Kasumi-1 (cell line): ENCODE measurements at places on chromosomes 1 and 21.

DNA sequence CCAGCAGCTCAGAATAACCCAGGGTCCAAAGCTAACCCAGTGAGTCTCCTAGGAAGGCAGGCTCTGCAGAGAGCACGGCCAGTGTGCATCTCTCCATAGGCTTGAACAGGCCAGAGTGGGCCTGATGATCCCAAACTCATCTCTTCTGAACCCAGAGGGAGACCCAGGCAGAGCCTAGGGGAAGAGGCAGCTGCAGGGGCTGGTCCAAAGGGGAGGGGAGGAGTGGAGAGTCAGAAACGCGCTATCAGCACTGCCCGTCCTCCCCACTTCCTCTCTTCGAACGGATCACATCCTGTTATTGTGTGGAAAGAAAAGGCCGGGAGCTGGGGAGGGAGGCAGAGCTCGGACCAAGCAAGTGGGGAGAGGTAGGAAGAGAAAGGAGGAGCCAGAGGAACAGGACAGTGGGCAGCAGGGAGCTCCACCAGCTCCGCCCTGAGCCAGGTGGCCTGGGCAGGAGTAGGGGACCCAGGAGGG is 20.2 kb downstream of the TAL1 start:
- peak; percentile 66 for DNase-seq

GRCh38 chr1:103254691-103255090 is 146.4 kb upstream of the COL11A1 start:
- no peak for DNase-seq

DNA sequence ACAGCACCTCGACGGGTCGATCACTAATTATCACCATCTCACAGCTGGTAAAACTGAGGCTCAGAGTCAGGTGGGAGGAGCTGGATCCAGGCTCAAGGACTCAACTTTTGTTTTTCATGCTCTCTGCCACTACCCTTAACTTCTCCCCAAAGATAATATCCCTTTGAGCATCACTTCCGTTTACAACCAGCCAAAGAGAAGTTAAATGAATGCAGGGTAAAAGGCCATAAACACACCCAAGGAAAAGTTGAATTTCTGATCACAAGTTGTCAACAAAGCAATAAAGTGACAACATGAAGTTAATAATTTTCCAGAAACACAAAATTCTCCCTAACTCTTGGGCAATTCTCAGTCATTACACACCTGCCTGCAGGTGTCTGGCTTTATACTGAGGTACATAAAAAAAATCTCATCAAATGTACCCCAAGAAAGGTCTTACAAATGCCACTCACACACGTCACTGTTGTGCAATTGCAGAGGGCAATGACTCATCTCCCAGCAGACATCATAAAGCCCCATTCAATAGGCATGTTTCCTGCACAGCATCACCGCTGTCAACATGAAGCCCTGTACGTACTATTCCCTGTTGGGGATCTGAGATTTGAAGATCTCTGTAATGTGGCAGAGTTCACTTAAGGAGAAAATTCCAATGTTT is 3.4 kb downstream of the OR2T11 start:
- peak; percentile 4 for DNase-seq

DNA sequence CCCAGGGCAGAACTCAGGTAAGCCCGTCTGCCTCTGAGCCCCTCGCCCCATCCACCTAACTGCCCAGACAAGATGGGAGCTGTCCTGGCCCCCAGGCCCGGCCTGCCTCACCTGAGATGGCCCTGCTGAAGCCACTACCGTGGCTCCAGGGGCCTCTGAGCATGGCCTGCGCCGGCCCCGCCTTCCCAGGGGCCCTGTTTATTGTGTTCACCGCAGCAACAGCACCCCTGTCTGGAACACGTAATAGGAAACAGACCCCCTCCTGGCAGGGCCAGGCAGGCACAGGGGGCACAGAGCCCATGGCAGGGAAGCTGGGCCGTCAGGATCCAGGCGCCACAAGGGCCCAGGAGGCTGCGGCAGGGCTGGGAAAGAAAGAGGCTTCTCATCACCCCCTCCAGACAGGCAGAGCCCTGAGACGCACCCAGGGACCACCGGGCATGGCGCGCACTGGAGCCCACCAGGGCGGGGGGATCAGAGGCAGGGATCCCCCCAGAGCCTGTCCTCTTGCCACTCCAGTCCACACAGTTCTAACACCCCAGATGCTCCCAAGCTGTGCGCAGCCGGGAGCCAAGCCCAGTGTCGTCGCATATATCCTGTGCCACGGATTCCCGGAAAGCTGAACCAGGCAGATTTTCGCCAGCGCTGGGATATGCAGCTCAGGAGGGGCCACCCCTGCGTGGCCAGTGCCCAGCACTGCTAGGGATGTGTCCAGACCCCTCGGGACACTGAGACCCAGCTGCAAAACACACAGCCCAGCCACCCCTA is 62.6 kb downstream of the ARHGEF16 start:
- no peak for DNase-seq

GRCh38 chr1:11051781-11052511 is 4.9 kb upstream of the MASP2 start:
- DNase-seq: peak; percentile 90

GRCh38 chr1:47521034-47521881 is 83.4 kb downstream of the FOXD2 start:
- no peak for DNase-seq

DNA sequence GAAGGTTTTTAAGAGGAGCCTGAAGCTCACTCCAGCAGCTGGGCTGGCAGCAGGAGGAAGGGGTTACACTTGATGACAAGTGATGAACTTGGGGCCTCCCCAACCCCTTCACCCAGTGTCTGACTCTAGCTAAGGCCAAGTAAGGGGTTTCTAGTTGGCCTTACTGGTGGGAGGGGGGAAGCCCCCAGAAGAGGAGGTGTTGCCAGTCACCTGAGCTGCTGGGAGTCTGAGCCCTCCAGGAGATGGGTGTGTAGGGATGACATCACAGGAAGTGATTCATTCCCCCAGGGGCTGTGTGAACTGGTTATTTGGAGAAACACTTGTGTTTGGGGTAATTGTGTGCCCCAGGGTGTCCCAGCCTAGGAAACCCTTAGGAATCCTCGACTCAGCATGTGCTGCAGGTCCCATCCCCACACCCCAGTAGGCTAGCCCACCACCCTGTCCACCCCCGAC is 3.1 kb downstream of the PADI1 start:
- DNase-seq: peak; percentile 36

GRCh38 chr1:205369701-205370123 is 13.0 kb upstream of the KLHDC8A start:
- DNase-seq: no peak

DNA sequence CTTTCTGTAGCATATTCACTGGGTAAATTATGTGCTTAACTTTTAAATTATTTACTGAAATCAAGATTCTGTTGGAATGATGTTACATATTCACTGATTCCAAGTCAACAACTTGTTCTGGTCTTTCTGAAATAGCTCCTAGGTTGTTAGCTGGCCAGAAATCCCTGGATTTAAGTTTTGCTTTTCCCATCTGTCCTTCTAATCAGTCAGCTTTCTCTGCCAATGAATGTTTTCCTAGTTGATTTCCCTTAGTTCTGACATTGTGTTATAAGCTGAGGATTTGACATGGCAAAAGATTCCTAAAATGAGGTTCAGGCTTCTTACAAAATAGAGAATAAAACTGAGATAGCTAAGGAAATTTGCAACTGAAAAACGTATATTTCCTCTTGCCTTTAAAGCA is 1479.6 kb downstream of the MRPL39 start:
- no peak for DNase-seq

GRCh38 chr1:6342056-6342455 is 51.5 kb downstream of the ACOT7 start:
- DNase-seq: peak; percentile 11

DNA sequence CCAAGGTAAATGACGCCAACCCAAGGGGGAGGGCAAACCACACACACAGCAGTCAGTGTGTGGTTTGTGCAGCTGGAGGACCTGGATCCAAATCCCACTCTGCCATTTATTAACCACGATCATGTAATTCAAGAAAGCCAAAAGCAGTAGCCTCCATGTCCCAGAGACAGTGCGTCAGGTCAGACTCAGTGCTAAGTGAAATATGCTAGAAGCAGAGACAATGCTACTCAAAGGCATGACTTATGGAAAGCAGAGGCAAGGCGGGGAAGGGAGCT is 13.6 kb downstream of the TTC39A start:
- DNase-seq: no peak

DNA sequence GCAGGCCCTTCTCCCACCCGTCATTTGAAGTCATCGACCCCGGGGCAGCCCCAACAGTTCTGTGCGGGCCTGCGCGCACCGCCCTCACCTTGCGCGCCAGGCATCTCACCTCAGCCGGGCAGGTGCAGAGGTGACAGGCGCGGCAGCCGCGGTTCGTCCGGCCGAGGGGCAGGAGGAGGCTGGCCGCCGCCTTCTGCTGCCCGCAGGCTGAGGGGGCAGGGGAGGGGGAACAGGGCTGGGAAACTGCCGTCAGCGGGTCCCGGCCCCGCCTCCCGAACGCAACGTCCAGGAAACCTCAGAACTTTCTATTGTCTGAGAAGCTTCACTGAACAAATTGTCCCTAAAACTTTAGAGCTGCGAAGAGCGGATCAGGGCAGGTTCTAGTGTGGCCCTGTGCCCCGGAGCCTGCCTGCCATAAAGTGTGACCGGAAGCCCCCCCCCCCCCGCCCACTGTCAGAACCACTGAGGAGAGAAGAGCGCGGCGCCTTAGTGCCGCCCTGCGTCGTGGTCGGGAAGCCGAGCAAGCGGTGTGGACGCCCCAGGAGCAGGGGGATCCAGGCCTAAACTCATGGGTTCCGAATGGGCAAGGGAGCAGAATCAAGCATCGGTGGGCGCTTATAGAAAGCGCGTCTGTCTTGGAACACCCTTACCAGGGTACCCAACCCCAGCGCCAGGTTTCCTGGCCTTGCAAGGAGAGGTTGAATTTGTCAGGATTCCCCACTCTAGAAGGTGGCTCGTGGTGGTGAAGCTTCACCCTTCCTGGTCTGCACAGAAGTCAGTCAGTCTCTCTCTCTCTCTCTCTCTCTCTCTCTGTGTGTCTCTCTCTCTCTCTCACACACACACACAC is 13.3 kb upstream of the TBX15 start:
- DNase-seq: no peak

DNA sequence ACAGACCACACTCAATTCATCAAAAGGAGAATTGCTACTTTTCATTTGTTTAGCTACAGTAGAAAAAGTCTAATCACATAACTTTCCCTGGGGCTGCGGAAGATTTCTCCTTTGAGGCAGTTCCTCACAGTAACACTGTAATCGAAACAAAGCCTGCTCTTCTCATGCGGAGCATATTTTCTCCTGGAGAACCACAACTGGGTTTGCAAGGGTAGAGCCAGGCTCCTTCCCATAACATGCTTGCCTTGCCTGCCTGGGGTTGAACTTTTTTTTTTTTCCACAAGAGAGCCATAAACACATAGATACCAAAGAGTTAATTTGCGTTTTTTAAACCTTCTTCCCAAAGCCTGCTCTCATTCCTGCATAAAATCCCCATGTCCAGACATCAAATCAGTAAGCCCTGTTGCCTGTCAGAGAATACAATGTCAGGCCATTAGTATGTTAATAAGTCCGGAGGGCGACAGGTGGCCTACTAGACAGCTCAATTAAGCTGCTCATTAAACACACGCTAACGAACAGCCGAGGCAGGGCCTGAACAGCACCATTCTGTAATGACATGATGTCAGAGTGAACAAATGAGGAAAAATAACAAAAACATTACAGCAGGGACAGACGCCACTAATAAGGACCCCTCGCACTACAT is 107.1 kb upstream of the OLIG2 start:
- DNase-seq: no peak

GRCh38 chr1:29749024-29749945 is 513.0 kb downstream of the PTPRU start:
- no peak for DNase-seq

DNA sequence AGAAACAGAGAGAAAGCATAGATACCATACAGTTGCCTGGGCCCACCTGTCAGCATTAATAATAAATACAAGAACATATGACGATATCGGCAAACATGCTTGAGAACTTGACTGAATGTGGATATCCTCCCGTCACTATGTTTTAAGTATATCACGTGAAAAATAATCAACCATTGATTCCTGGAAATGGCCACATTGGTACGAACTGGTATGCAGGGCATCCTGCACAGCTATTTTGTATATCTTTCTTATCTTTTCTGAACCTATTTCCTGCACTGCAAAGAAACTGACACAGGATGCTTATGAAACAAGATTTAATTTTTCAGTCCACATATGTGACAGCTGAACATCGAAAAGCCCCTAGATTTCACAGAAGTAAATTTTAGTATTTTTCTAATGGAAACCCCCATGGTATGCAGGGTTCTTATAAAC is 22.8 kb upstream of the RGS1 start:
- DNase-seq: no peak

GRCh38 chr1:153597206-153597605 is 15.7 kb downstream of the S100A16 start:
- DNase-seq: no peak

DNA sequence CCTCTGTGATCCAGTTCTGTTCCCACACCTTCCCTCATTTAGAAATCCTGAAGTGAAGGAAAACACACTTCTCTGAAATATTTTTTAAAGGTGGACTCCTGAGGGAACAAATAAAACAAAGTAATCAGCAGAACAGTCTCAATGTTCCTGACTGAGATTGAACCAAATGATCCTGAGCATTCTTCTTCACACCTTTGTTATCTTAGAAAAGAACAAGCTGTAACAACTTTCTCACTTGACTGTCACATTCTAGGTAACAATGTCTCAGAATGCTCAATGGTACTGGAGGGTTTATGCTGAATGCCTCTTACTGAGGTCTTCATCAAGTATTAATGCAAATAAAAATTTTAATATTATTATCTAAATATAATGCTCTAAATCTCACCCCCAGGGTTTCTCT is 40.4 kb upstream of the RGS2 start:
- no peak for DNase-seq

- DNase-seq: no peak
Observed at GRCh38 chr1:212496682-212497081, 64.0 kb downstream of the NENF start.

- DNase-seq: peak; percentile 93
Observed at GRCh38 chr21:38505654-38506523, 7.6 kb upstream of the ERG start.

DNA sequence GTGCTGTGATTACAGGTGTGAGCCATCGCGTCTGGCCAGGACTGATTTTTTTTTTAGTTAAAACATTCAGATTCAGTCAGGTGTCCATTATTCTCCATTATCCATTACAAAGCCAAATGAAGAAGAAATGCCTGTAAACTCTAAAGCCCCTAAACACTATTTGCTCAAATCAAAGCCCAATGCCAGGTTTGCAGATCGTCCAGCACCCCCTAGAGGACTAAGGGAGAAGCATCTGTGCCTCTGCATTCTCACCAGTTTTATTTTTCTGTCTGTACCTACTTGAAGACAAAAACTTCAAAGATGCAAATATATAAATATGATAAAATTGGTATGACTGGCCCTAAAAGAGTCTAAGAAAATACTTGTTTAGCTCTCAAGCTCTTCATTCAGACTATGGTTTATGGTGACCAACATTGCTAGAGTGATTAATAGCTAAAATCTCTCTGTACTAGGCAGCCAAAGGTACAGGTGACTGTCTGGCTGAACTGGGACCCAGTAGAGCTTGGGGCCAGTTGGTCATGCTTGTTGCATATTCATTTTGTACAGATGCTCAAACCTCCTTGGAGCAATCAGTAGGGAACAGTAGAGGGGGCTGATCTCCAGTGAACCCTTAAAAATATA is 138.4 kb downstream of the SYT2 start:
- peak; percentile 46 for DNase-seq

- no peak for DNase-seq
Observed at GRCh38 chr1:236978740-236979139, 25.5 kb downstream of the MT1HL1 start.

GRCh38 chr1:4118746-4119515 is 218.9 kb upstream of the C1orf174 start:
- DNase-seq: no peak
